Stimulated activated CD4-positive, alpha-beta T cell treated with anti-CD3 and anti-CD28 coated beads, Interleukin-15, amount 100 ng/mL, for 1 hour (primary cell): ENCODE measurements at places on chromosomes 7 and 10.

DNA sequence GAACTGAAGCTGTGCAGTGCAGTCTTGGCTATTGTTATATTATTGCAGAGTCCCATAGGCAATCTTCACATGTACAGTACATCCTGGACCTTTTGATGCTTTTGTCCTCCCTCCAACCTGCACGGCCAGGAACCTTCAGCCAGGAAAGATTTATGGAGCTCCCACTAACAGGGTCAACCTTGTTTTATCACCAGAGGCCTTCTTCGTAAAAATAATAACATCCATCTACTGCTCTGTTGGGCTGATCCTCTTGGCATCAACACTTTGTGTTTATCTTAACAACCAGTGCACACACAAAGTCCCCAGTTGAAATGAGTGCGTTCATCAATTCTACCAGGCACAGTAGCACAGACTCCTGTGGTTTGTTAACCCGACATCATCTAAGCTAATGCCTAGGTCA is 72.4 kb downstream of the AGMO start:
- DNase-seq, result no peak

- no peak for DNase-seq
Observed at GRCh38 chr10:62234077-62234605, 34.5 kb downstream of the RTKN2 start.

GRCh38 chr10:67141300-67141699 is 215.5 kb downstream of the LRRTM3 start:
- DNase-seq, result no peak

- no peak for DNase-seq
Observed at GRCh38 chr7:372932-373791, 83.2 kb downstream of the FOXL3 start.

- DNase-seq, result no peak
Observed at GRCh38 chr10:87976101-87976743, 112.8 kb downstream of the PTEN start.
